Stimulated activated CD4-positive, alpha-beta T cell treated with anti-CD3 and anti-CD28 coated beads, Interleukin-4, amount 100 ng/mL, for 24 hours (primary cell): ENCODE measurements at places on chromosomes 4 and X.

DNA sequence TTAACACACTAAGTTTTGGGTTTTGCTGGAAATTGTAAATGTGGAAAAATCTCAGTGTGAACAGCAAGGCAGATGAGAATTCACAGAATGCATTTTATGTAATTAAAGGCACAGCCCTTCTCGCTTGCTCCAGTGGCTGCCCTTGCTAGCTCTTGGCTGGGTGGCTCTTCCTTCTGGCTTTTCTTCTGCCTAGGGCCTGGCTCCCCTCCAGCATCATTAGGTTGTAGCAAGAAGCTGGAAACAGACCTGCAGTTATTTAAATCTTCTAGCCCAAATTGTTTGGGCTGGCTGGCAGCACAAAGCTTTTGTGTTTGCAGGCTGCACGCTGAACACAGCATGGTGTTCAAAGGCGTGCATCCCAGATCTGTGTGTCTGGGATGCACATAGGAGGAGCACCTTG is 56.5 kb downstream of the LIMCH1 start:
- no peak for DNase-seq

DNA sequence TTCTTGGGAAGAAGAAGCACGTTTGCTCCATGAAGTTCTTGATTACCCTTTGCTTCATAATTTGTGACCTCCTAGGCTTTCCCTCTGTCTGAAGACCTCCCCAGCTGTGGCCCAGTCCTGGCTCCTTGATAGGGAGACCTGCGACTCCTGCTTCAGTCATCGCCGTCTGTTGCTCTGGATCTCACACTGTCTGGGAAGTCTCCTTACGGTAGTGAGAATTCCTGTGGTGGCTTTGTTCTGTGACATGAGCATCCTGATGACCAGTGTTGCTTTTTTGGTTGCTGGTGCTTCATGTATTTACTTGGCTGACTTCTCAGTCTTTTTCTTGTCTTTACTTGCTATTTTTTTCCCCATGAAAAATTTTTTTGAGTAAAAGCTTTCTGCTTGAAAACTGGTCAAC is 44.2 kb downstream of the JADE1 start:
- DNase-seq, result no peak

GRCh38 chrX:141405853-141406492 is 163.7 kb upstream of the SPANXC start:
- DNase-seq, result no peak

DNA sequence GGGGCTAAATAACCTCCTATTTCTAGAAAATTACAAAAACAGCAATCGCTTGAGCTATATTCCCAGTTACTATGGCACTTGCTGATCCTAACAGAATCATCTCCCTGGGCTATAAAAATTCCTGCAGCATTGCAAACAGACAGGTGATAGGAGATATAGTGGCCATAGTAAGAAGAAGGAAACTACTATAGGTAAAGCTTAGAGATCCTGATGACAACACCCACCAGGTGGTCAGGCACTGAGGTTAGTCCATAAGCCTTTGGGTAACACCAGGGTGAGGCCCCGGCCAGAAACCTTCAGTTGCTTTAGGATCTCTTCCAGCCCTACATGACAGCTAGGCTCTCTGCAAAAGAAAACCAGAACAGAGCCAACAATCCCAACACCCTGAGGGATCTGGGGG is 197.9 kb upstream of the PPP1R2C start:
- no peak for DNase-seq

GRCh38 chr4:78545275-78546246 is 6.0 kb upstream of the ANXA3 start:
- no peak for DNase-seq

DNA sequence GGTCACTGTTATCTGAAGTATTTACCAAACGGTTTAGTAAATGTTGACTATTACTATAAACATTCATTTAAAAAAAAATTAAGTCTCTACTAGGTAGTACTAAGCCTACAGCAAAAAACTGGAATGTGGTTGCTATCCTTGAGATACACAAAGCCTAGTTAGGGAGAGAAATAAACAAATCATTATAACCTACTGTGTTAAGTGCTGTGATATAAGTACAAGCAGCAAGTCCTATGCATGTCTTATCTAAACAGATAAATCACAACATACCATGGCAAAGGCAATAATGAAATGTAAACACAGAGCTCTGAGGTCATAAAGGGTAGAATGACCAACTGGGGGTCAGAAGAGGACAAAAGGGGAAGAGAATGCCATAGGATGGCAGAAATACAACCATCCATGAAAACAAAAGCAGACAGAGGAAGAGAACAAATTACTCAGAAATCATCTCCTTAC is 92.2 kb downstream of the RNF150 start:
- DNase-seq, result no peak

GRCh38 chr4:87030755-87031441 is 96.1 kb downstream of the AFF1 start:
- no peak for DNase-seq

- DNase-seq, result no peak
Observed at GRCh38 chr4:147586032-147586431, 31.2 kb upstream of the TMEM184C start.

DNA sequence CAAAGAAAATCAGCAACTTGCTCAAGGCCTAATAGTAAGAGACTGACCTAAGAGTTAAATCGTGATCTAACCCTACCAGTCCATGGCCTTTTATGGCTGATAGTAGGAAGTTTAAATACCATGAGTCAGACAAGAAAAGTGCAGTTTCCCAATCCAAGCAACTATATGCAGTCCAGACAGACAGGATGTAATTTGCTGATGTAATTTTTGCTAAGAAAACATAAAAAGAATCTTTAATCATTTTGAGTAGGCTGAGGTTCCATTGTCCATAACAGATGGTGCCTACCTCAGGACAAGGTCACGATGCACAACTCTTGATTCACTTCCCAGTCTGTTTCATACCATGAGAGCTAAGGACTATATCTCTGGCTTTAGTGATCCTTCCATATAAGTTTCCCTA is 317.5 kb upstream of the GRIA3 start:
- no peak for DNase-seq

- DNase-seq, result no peak
Observed at GRCh38 chrX:19350941-19351384, 7.2 kb downstream of the PDHA1 start.

GRCh38 chr4:43224559-43224958 is 332.0 kb downstream of the GRXCR1 start:
- DNase-seq, result no peak

- DNase-seq, result no peak
Observed at GRCh38 chr4:114684462-114684861, 85.9 kb downstream of the UGT8 start.

DNA sequence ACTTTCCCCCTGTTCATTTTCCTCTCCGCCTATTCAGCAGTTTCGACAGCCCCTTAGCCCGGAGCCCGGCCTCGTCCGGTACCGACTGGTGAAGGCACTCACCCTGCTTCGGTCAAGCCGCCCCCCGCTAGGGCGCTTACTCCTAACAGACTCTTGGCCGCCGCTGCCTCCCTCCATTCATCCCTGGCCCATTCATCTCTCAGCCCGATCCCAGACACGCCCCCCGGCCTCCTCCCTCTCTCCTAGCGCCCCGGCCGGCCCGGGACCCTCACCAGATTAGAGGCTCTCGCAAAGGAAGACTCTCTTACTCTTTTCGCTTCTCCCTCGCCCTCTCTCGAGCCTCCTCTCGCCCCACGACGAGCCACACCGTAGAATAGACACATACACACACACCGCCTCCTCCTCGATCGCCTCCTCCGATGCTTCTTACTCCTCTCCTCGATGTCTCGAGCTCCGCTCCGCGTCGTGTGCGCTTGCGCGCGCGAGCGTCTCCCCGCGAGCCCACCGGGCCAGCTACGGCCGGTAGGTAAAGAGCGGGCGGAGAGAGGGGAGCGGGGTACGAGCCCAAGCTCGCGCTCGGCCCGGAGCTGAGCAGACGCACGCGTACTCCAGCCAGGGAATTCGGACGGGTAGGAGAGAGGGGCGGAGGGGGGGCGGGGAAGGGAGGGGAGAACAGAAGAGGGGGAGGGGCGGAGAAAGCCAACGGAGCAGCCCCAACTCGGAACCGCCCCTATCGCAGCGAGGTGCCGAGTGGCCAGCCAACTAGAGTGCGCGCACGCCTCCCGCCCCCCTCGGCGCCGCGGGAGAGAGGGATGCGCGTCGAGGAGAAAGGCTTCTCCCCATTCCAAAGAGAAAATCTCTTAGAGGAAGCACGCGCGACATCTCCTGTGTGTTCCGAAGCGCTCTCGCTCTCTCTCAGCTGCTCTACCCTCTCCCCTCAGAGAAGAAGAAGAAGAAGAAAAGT is at the start of gene WNK3:
Gene WNK3 (minus strand): TSS at position 633 of the 964 bp plus-strand sequence.
- DNase-seq, result peak; percentile 35

DNA sequence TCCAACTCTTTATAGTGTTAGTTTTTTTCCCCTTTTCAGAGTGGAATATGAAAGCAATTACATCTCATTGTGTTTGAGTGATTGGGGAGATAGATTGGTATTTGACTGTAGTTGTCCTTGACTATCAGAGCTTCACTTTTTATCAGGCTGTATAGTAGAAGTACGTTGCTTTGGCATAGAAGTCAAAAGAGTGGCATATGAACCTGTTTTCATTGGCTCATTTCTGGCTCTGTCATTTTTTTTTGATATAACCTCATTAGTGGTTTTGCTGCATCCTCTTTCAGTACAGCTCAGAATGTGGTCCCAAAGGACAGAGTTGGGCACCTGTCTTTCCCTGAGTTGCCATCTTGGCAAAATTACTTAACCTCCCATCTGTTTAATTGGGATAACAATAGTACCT is 1.4 kb downstream of the TMA16 start:
- DNase-seq, result no peak

DNA sequence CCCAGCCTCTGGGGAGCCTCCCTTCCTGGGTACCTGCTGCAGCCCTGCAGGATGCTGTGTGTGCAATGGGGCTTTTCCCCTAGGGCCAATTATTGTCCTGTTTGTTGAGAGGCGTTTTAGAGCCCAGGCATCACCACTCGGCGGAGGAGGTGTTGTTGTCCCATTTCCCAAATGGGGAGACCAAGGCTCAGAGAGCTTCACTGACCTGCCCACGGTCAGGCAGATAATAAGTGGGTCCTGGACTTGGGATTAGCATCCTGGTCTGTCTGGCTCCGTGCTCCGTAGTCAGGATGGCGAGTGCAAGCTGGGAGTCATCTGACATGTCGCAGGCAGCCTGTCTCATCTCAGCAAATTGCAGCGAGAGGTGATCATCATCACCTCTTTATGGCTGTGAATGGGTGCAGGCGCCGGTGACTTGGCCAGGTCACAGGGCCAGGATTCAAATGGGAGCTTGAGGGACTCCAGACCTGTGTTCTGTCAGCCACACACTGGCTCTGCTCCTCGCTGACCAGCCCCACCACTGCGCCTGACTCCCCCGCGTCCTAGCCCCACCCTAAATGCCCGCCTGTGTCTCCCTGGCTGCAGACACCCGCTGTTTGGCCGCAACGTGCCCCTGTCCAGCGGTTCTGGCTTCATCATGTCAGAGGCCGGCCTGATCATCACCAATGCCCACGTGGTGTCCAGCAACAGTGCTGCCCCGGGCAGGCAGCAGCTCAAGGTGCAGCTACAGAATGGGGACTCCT is 16.6 kb downstream of the HTRA3 start:
- no peak for DNase-seq

DNA sequence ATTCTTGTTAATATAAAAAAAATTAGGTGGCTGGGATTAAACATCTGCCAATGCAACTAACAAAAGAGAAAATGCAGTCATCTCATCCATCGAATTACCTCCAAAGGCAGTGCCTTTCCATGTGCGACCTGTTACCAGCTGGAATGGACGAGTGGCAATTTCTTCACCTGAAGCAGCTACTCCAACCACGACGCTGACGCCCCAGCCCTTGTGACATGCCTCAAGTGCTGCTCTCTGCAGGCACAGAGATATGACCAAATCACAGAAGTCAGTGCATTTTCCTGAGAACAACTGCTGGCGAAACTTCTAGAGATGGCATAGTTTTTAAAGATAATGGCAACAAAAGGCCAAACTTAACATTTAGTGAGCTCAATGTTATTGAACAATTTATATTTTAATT is 13.8 kb downstream of the ADH5 start:
- DNase-seq, result no peak

GRCh38 chr4:98448908-98449307 is 187.7 kb downstream of the RAP1GDS1 start:
- no peak for DNase-seq

GRCh38 chrX:135740681-135741149 is 27.3 kb downstream of the CT45A1 start:
- DNase-seq, result peak; percentile 50

- DNase-seq, result no peak
Observed at GRCh38 chrX:120305531-120306141, 5.6 kb downstream of the TMEM255A start.

- no peak for DNase-seq
Observed at GRCh38 chr4:71206763-71207162, 132.1 kb upstream of the SLC4A4 start.

DNA sequence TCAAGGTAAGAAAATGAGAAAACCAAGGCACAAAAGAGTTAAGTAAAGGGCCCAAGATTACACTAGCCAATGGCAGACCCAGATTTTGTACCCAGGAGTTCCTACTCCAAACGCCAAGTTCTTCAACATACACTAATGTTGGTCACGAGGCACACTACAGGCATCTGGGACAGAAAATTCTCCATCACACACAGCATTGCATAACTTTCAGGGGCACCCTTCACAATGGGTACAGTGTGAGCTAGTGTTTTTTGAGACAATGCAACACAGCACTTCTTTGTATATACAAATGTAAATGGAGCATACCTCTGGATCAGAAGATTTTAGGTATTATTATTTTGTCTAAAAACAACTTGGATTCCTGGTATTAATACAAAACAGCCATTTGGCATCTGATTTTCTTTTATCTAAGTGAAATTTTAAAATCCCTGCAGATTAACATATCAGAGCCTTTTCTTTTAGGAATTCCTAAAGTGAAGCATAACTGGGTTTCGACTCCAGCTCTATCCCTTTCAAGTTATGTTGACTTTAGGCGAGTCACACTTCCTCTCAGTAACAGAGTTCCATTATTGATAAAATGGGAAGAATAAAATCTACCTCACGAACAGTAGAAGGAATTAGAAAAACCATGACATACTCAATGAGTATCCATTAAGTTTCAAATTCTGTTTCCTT is 41.1 kb downstream of the ADGRA3 start:
- no peak for DNase-seq

DNA sequence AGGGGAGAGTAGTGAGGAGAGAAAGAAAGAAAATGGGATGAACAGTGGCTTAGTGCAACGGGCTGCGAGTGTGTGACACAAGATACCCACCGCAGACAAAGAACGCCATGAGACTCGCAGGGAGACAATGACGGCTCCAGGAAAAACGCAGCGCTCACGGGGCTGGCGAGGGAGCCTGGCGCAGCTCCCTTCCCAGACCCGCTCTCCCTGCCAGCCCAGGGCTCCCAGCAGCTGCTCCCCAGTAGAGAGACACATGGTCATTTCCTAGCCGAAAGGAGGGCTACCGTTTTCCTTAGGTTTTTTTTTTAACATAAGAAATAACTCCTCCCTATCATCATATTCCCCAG is 149.5 kb downstream of the MAML3 start:
- no peak for DNase-seq

- DNase-seq, result no peak
Observed at GRCh38 chr4:86185659-86186058, 174.2 kb downstream of the MAPK10 start.

- DNase-seq, result no peak
Observed at GRCh38 chr4:24234288-24234848, 344.5 kb upstream of the PPARGC1A start.

GRCh38 chr4:186885289-186885688 is 161.6 kb upstream of the FAT1 start:
- DNase-seq, result no peak
